ENCODE measurements at places on chromosomes 2 and 18. TPM values are rescaled to one million over a fixed set of nuclear protein-coding genes. Genes with fewer than 3 reads are reported as not detected.

The PLB1 gene
- 2.6 TPM for total RNA-seq

The DSG4 gene
- total RNA-seq = not detected

The LIMS2 gene
- 6.3 TPM for total RNA-seq

The ALLC gene
- total RNA-seq = not detected

The TGFA gene
- total RNA-seq = 4.9 TPM

The RAB17 gene
- total RNA-seq = 0.29 TPM

The GRHL1 gene
- total RNA-seq = 0.84 TPM

The NEUROD1 gene
- total RNA-seq = not detected

The MSTN gene
- total RNA-seq = not detected

The TUBB8B gene
- not detected for total RNA-seq

The ANKRD62 gene
- total RNA-seq = not detected

Measured in A549 treated with Hydrocortisone at 1 μM for 4 hours (cell line).